T-cell (primary cell): ENCODE measurements at places on chromosomes 13 and 19. TPM values are rescaled to one million over a fixed set of nuclear protein-coding genes. Genes with fewer than 3 reads are reported as not detected.

- DNase-seq = no peak
Measured at GRCh38 chr13:106996867-106997618, 429.1 kb upstream of the ARGLU1 start.

DNA sequence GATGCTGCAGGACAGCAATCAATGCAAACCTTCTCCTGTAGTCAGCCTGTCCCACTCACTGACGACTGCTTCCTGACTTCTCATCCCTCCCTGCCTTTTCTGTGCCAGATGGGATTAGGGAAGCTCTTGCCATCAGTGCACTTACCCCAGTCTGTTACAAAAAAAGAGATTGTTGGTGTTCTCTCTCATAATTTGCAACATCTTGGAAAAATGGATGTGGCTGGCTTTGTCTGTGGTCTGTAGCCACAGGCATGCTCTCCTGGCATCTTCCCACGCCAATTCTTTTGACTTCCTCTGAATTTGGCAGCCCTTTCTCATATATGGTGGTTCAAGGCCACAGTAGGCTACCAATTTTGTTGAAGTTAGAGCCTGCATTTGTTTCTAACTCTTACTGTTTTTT lies 11.6 kb upstream of the HTR2A start:
- DNase-seq = no peak

PLIN5 gene
- total RNA-seq = 0.23 TPM

- peak; percentile 59 for DNase-seq
Measured at GRCh38 chr13:27375686-27376326, 48.6 kb upstream of the GTF3A start.

LRRC8E gene
- total RNA-seq = 0.06 TPM

DNA sequence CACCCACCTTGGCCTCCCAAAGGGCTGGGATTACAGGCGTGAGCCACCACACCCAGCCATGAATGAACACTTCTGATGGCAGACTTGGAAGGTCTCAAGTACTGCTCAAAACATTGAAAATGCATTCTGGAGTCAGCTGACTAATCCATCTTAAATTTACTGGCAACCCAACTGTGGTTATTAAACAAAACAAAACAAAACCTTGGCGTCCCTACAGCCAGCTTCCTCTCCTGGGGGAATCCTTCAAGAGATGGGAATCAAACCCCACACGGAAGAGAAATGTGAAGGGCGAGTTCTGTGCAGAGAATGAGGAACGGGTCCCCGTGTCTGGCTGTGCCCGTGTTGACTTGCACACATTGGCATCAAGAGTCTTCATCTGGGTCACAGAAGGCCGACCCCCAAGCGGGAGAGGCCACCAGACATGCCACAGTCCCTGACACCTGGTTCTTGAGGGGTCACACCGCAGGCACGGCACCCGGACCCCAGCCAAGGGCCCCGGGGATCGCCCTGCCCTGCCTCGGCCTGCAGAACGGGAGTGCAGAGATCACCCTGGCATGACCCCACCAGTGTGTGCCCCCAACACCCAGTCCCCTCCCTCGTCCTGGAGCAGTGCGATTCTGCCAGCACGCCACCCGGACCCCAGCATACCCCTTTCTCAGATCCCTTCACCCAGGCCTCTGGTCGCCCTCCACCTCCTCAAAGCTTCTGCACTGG lies 3.2 kb downstream of the MAP2K2 start:
- DNase-seq = no peak

- no peak for DNase-seq
Measured at GRCh38 chr13:97921176-97921816, 32.2 kb upstream of the IPO5 start.

GRCh38 chr13:98222816-98223215 lies 45.7 kb upstream of the RNF113B start:
- no peak for DNase-seq

DNA sequence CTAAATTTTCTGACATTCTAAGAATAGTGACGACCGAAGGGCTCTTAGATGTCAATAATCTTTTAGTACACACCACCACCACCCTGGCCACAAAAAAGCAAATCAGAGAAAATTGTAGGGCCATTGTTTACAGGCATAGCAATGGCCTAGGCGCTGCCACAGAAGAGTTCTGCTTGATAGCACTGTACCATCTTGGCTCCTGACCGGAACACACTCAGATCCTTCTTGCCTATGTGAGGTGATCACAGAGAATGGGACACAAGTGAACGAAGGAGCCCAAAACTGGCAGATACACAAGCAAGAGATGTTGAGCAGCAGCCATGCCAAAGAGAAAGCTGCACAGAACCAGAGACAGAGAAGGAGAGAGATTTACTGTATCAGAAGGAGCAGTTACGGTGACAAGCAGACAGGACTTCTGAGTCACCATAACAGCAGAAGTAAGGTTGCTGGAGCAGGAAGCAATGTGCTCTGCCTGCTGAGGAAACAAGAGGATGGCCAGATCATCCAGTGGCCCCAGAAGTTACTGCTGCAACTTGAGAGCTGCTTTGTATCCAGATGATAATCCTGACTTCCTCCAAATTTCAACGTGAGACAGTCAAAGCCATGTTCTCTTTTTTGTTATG lies 105.2 kb downstream of the SLITRK6 start:
- no peak for DNase-seq
